ENCODE measurements at places on chromosomes 12 and 14.

GRCh38 chr14:32134448-32135097, 57.5 kb downstream of the ARHGAP5 start:
- no peak for DNase-seq

DNA sequence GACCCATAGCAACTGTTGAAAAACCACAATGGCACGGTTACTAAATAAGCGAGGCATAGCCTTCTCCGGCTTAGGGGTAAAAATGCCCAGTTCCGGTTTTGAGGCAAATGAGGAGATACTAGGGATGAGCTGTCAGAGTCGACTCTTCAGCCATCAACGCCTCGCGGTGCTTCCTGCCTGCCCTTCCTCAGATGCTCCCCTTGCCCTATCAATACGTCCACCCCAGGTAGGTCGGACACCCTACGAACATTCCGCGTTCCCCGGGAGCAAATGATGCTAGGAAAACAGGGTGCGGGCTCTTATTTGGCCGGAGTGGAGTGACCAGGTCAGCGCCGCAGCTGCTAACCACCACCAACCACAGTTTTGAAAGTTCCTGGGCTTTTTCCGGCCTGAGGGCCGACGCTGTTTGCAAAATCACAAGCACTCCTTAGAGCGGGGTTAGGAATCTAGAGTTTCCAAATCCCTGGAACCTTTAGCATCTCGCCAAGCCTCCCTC, 1.2 kb downstream of the SRSF9 start:
- no peak for DNase-seq

DNA sequence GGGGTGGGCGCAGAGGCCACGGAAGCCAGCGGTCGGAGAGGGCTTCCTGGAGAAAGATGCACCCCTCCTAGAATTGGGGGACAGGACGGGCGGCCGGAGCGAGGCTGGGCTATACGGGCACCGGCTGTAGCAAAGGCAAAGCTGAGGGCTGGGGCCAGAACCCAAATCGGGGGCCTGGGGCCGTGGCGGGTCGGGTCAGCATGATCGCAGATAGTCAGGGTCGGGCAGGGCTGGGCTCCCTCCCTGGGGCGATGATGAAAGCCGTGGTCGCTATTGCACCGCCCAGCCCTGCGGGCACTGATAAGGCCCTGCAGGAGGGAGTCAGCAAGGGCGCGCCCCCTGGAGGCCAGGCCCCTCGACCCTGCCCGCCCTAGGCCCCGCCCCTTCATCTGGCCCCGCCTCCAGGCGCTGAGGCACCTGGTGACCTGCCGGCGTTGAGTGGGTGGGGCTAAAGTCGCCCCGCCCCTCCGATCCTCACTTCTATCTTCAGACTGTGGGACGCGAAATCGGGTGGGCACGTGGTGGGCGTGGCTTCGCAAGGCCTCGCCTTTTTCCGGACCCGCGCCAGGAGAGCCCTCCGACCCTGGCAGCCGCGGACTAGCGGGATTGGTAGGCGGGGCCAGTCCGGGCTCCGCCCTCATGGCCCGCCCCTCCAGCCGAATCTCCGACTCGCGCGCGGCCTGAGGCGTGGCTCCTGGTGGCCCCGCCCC, 419 bp upstream of the SH2B3 start:
- no peak for DNase-seq

DNA sequence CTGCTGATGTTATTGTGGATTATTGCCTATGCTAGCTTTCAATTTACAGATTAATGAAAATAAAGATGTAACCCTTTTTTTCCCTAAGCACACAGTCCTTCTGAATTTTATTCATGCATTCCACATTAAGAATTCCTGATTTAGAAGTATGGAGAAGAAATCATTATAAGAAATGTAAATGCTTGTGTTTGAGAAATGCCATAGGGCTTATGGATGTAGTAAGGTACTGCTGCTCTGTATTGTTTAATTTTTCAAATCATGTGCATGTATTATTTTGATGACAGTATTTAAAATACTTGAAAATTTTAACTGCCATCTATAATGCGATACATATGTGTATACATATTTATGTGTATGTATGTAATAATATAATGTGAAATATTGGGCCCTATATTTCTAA, 167.1 kb upstream of the SOX5 start:
- no peak for DNase-seq

GRCh38 chr14:64000749-64001148, 147.9 kb downstream of the SYNE2 start:
- DNase-seq = no peak

- DNase-seq = no peak
Measured at GRCh38 chr14:61923348-61923747, 161.1 kb downstream of the SNAPC1 start.

GRCh38 chr12:83113945-83114344, 427.2 kb downstream of the TMTC2 start:
- DNase-seq = no peak

- no peak for DNase-seq
Measured at GRCh38 chr14:53519137-53519536, 366.0 kb upstream of the DDHD1 start.

DNA sequence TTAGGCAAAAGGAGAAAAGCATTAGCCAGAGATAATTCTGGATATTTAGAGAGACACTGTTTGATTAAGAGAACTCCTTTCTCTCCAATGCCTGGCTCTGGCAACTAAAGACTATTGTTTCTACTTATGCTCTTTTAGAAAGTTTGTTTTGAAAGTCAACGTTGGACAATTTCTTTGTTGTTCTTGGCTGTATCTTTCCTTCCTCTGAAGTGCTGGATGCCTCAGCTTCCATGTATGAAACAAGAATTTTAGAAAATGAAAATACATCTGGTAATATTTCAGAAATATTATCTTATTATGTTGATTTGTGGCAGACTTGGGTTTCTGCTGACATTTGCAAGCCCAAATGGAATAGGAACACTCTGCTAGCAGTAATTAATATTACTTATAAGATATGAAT, 382.6 kb downstream of the SNAPC1 start:
- no peak for DNase-seq

GRCh38 chr12:124694846-124695497, 127.6 kb upstream of the NCOR2 start:
- DNase-seq = no peak

DNA sequence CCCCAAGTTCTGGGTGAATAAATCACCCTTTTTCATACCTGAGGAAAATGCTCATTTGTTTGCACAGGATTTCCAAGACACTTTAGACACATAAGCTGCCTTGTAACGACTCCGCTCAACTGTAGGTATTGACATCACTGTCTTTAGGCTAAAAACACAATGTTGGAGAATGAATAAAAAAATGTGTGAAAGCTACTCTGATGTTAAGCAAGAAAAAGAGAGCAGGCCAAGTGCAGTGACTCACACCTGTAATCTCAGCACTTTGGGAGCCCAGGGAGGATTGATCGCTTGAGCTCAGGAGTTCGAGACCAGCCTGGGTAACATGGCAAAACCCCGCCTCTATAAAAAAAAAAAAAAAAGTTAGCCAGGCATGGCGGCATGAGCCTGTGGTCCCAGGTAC, 11.1 kb upstream of the CIPC start:
- DNase-seq = no peak

- no peak for DNase-seq
Measured at GRCh38 chr14:64502887-64503433, 678 bp downstream of the ZBTB25 start.

DNA sequence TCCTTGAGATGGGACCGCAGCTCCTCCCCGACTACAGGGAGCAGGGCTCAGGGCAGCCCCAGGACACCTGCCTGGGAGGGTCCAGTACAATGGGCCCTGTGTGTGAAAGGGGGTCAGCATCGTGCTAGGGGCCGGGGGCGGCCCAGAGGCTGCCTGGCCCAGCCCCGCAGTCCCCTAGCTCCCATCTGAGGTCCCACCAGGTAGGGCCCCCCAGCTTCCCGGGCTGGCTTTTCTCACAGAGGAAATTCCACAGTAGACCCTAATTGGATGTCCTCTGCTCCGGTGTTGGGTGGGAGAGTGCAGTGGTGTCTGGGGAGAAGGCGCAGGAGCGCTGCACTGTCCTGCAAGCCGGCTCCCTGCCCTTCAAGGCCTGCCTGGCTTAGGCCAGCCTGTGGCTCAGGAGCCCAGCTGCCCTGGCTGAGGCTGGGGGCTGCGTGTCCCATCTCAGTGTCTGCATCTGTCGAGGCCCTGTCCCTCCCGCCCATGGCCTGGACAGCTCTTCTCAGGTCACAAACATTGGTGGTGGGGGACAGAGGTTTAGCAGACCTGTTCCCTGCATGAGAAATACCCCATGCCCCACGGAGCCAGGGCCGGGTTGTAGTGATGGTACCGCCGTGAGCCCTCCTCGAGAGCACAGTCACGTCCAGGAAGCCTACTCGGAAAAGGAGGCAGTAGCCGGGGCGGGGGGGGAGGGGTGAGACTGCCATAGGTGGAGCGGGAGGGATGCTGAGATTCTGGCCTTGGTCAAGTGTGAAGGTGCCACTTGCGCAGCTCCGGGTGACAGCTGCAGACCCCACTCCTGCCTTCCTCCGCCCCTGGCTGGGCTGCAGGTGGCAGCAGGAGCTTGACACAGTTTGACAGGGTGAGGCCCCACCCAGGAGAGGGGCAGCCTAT, 11.6 kb downstream of the HIP1R start:
- DNase-seq = no peak

- no peak for DNase-seq
Measured at GRCh38 chr12:91432089-91432488, 249.5 kb upstream of the DCN start.

- no peak for DNase-seq
Measured at GRCh38 chr12:40446385-40446784, 221.6 kb downstream of the LRRK2 start.

DNA sequence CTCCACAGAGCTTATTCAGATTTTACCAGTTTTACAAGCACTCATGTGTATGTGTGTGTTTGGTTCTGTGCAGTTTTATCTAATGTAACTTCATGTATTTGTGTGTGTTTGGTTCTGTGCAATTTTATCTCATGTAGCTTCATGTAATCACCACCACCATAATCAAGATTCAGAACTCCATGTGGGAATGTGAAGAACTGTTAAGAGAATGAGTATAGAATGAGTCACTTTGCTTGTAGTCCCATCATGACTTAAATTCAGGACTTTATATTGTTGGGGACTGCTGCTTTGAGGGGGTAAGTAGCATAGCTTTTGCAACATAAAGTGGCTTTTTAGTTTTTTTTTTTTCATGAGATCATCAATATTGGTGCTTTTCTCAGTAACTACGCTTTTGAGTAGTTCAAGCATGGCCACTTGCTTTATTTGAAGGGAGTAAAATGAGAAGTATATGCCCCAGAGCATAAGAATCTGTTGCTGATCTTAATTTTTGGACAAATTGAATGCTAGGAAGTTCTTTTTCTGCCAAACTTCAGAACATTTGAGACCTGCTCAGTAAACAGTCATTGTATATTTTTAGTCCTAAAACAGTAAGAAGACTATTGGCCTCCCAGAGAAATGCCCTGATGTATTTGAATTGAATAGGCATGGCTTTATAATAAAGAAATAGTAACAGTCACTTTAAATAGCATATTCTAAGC, 28.8 kb downstream of the PROX2 start:
- DNase-seq = no peak

- DNase-seq = no peak
Measured at GRCh38 chr12:81992461-81992860, 233.3 kb upstream of the PPFIA2 start.

GRCh38 chr14:75987201-75987970, 1.8 kb downstream of the IFT43 start:
- DNase-seq = no peak

DNA sequence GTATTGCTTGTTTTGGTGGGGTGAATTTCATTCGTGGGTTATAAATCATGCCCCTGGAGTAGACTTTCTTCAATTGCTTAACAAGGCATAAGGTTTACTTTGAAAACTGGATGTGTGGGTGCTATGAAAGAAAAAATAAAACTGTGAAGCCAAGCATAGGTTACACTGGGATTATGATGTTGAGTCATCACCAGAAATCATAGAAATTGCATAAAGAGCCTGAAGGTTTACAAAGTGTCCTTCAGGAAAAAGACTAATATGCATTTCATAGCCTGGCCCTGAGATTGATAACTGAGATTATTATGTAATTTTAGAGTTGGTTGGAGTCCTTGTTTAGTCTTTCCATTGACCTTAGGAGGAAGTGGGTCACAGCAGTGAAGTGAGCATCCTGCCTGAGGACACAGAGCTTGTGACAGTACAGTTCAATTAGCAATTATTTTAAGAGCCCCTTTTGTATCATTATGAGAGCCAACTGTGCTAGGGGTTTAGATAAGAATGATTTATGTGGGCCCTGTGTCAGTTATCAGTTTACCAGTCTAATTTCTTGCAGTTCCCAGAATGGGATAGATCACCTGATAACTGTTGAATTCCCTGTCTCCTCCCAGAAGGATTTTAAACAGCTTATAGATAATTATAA, 13.6 kb downstream of the LRRK2 start:
- DNase-seq = no peak

GRCh38 chr12:121799842-121800693, 3.7 kb upstream of the SETD1B start:
- no peak for DNase-seq

GRCh38 chr14:65096323-65097089, 5.8 kb downstream of the MAX start:
- DNase-seq = no peak

DNA sequence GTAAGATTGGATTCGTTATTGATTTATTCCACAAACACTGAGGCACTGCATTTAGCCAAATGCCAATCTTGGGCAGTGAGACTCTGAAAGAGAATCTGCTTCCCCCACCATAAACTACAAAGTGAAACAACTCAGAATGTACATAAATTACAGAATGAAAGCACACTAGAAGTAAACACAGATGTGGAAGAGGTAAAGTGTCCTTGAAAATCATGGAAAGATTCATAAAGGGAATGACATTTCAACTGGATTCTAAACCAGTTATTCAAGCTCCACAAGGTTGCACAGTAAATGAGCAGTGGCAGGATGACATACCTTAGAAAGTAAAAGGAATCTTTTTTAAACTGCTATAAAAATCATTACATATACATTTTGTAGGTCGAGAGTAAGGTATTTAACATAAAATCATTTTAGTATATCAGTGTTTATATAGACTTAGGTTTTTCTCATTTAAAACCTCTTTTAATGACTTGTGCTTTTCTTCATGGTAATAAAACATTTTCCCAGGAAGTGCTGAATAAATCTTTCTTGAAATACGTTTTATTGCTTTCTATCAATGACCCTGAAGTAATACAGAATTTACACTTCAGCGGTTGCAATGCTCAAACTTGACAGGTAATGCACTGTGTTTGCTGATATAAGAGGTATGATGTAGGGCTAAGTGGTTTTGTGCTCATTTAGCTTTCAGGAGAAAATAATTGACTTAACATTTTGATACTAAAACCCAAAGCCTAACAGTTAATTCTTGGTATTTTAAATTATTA, 270.6 kb downstream of the NAV3 start:
- DNase-seq = no peak

GRCh38 chr12:90355711-90356355, 599.1 kb downstream of the CCER1 start:
- no peak for DNase-seq
